Aortic smooth muscle cell (primary cell): ENCODE measurements at places on chromosomes 6 and 20. TPM values are rescaled to one million over a fixed set of nuclear protein-coding genes. Genes with fewer than 3 reads are reported as not detected.

The MPIG6B gene
- not detected in 2 replicates for total RNA-seq

The OR2H2 gene
- total RNA-seq: not detected in 2 replicates

The FKBP1A gene
- 143 and 176 TPM in 2 replicates for total RNA-seq

The CDH26 gene
- total RNA-seq: 0.12 and 0.26 TPM in 2 replicates

The POU5F1 gene
- 0.12 and 0.13 TPM in 2 replicates for total RNA-seq

The AKAP12 gene
- 198 and 456 TPM in 2 replicates for total RNA-seq

The MOG gene
- not detected in 2 replicates for total RNA-seq

The HLA-DMB gene
- 0.13 TPM in 1 of 2 replicates, not detected in the other for total RNA-seq

The ADGRF5 gene
- 1.1 and 1.3 TPM in 2 replicates for total RNA-seq

The LTA gene
- not detected in 2 replicates for total RNA-seq

The COL10A1 gene
- total RNA-seq: under 0.01 TPM in 1 of 2 replicates, not detected in the other

The KCNQ2 gene
- not detected in 2 replicates for total RNA-seq

The SLC32A1 gene
- total RNA-seq: not detected in 2 replicates

The HLA-DOA gene
- total RNA-seq: not detected in 2 replicates

The SLC18B1 gene
- 10.4 and 15.4 TPM in 2 replicates for total RNA-seq

The PPP1R11 gene
- total RNA-seq: 17.0 and 19.8 TPM in 2 replicates

The SSTR4 gene
- total RNA-seq: 0.13 TPM in 1 of 2 replicates, not detected in the other

The TOX2 gene
- under 0.01 and 0.25 TPM in 2 replicates for total RNA-seq

The SOX12 gene
- 1.6 and 2.7 TPM in 2 replicates for total RNA-seq

The LHFPL5 gene
- not detected in 2 replicates for total RNA-seq
